ENCODE measurements at places on chromosomes 7 and 10. TPM values are rescaled to one million over a fixed set of nuclear protein-coding genes. Genes with fewer than 3 reads are reported as not detected.

OPN1SW gene
- not detected for total RNA-seq

GRCh38 chr7:125255810-125256209, 326.2 kb upstream of the POT1 start:
- no peak overlapping the region for H3K4me3 ChIP-seq
- no peak for DNase-seq
- H3K27ac ChIP-seq, result no peak overlapping the region
- H3K4me1 ChIP-seq, result no peaks in the 10 kb centered on the region
- H3K27me3 ChIP-seq, result no peaks in the 10 kb centered on the region

DNA sequence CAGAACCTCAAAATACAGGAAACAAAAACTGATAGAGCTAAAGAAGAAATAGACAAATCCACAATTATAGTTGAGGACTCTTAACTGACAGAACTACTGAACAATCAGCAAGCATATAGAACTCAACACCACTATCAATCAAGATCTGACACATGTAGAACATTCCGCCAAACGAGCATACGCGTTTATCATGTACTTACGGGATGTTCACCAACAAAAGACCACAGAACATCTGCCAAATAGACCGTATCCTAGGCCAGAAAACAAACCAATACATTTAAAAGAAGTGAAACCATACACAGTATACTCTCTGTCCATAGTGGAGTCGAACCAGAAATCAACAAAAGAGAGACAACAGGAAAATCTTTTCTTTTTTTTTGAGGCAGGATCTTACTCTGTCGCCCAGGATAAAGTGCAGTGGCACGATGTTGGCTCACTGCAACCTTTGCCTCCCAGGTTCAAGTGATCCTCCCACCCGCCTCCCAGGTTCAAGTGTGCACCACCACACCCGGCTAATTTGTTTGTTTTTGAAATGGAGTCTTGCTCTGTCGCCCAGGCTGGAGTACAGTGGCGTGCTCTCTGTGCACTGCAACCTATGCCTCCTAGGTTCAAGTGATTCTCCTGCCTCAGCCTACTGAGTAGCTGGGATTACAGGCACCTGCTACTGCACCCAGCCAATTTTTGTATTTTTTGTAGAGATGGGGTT, 5.1 kb downstream of the GNA12 start:
- H3K27ac ChIP-seq, result peak overlapping the region; percentile 15
- no peaks in the 10 kb centered on the region for H3K36me3 ChIP-seq
- H3K4me1 ChIP-seq, result peaks cover 45% of the 10 kb centered on the region
- no peak overlapping the region for H3K4me3 ChIP-seq

DNA sequence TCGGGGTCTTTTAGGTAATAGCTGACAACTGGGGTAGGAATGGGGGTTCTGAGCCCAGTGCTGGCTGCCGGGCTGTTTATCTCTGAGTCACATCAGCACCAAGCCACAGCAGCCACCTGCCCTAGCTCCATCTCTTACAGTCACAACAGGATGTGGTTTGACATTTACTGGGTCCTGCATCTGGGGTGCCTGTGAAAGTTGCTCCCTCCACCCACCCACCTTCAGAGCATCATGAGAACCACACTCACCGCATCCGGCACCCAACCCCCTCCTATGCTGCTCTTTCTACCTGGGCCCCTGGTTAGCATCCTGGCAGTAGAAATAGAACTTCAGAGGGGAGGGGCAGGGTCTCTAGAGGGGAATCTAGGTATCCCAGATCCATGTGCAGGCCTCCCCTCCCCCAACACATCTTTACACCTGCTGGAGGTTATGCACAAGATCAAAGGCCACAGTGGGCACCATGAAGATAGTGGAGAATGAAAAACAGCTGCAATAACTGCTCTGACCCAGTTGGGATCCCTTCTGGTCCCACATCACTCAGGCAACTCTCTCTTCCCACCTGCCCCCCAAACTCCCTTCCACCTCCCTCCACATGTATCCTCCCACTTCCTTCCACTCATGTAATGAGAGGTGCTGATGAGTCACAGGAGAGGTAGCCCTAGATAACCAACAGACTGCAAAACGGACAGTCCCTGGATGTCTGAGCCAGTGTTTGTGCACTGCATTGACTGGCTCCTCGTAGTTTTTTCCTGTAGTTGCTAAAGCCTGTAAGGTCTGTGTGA, 38.2 kb downstream of the PRSS2 start:
- no peak overlapping the region for H3K4me3 ChIP-seq
- H3K27ac ChIP-seq, result no peak overlapping the region
- no peak for DNase-seq
- no peaks in the 10 kb centered on the region for H3K4me1 ChIP-seq
- no peaks in the 10 kb centered on the region for H3K36me3 ChIP-seq

DNA sequence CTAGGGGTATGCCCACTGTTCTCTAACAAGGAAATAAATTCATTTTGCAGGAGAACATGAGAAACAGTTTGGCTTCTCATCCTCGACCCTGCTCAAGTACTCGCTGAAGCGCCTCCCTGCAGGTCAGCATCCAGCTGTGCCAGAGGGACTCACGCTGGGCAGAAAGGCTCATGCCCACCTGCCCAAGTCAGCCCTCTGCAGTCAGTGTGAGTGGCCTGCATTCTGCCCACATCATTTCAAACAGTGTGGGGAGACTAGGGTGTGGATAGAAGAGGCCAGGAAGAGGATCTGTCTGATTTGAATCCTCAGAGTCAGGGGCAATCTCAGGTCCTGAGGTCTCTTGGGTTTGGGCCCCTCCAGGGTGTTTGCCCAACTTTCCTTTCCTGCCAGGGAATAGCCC, 297.8 kb downstream of the ELMO1 start:
- H3K4me1 ChIP-seq, result no peaks in the 10 kb centered on the region
- H3K27ac ChIP-seq, result no peak overlapping the region
- H3K4me3 ChIP-seq, result no peak overlapping the region
- no peaks in the 10 kb centered on the region for H3K27me3 ChIP-seq
- no peaks in the 10 kb centered on the region for H3K36me3 ChIP-seq

GRCh38 chr10:60461688-60462087, 72.0 kb upstream of the ANK3 start:
- H3K4me1 ChIP-seq, result peaks cover 1% of the 10 kb centered on the region
- DNase-seq, result no peak
- no peak overlapping the region for H3K27ac ChIP-seq
- no peaks in the 10 kb centered on the region for H3K27me3 ChIP-seq
- H3K4me3 ChIP-seq, result no peak overlapping the region

DNA sequence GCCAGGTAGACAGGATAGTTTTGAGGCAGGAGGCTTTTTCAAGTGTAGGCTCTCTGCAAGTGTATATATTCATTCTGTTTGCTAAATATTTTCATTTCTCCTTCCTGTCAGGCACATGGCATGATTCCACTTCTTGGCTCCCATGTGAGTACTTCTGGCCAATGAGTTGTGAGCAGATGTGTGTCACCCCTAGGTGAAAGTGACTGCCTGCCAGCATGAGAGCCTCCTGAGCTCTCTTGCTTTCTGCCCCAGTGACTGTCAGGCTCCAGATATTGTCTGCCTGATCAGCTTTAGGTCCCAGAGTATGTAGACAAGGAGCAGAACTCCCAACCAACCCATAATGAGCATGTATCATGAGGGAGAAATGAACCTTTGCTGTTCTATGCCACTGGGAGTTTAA, 257.6 kb upstream of the NPY start:
- DNase-seq, result no peak
- H3K27me3 ChIP-seq, result no peaks in the 10 kb centered on the region
- H3K4me3 ChIP-seq, result no peak overlapping the region
- no peaks in the 10 kb centered on the region for H3K4me1 ChIP-seq

GPRIN2 gene
- 12.9 TPM for total RNA-seq

- no peak overlapping the region for H3K4me3 ChIP-seq
- DNase-seq, result no peak
- no peak overlapping the region for H3K27ac ChIP-seq
- no peaks in the 10 kb centered on the region for H3K4me1 ChIP-seq
- no peaks in the 10 kb centered on the region for H3K36me3 ChIP-seq
- no peaks in the 10 kb centered on the region for H3K27me3 ChIP-seq
Measured at GRCh38 chr7:153921408-153921807, 130.8 kb upstream of the DPP6 start.

DPP6 gene
- not detected for total RNA-seq

DNA sequence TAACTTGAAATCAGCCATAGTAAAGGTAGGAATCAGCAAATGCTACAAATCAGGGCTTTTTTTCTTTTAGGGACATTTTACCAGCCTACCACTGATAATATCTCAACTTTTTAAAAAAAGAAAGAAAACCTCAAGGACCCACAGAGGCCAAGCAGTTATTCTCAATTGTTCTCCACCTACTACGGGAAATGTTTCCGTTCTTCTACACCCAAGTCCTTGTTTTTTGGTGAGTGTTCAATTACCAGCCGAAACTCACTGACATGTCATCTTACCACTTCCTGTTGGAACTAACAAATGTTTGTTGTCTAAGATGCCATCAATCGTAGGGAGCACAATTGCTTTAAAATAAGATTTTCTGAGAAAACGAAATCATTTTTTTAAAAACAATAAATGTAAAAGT, 50.2 kb upstream of the CDK1 start:
- H3K27me3 ChIP-seq, result peaks cover 50% of the 10 kb centered on the region
- H3K27ac ChIP-seq, result no peak overlapping the region
- no peak for DNase-seq
- peaks cover 7% of the 10 kb centered on the region for H3K4me1 ChIP-seq
- no peak overlapping the region for H3K4me3 ChIP-seq
- H3K36me3 ChIP-seq, result peaks cover 5% of the 10 kb centered on the region

DNA sequence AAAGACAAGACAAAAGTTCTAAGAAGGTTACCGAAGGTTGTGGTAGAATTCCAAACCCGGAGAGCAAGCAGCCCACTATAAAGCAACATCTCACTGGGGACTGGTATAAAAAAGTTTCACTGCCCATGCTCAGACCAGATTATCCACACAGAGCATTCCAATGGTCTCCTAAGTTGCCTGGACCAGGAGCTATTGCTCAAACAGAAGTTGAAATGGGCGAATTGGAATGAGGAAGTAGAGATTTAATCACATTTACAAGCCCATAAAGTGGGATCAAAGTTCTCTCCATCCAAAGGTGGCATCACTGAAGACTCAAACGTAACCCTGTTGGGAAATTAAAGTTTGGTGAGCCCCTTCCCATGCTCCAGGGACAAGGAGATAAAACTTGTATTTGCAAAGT, 19.8 kb downstream of the OR2F1 start:
- no peaks in the 10 kb centered on the region for H3K36me3 ChIP-seq
- H3K4me3 ChIP-seq, result no peak overlapping the region
- H3K27me3 ChIP-seq, result no peaks in the 10 kb centered on the region
- H3K4me1 ChIP-seq, result no peaks in the 10 kb centered on the region
- no peak overlapping the region for H3K27ac ChIP-seq

Data from Panc1 (cell line).